H1 (cell line): ENCODE measurements at places on chromosomes 12 and 14.

- peak; percentile 82 for DNase-seq
These were observed 11.6 kb downstream of the SIX1 start for GRCh38 chr14:60637479-60638315.

GRCh38 chr14:75464626-75465025, 36.8 kb downstream of the JDP2 start:
- DNase-seq, result no peak

DNA sequence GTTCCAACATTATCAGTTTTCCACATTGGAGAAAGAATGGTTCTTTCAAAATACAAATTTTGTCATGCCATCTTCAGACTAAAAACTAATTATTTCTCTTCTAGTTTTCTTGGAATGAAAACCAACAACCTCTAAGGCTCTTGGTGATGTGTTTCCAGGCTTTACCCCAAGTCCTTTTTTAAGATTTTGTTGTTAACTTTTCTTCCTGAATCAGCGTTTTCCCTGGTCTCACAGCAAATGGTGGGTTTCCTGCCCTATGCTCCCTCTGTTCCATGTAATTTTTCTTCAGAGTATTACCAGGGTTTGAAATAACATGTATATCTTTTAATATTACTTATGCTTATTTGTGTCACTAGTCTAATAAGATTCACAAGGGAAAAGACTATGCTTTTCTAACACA, 1311.9 kb downstream of the LRFN5 start:
- no peak for DNase-seq

GRCh38 chr12:101773650-101774162, 34.4 kb upstream of the SYCP3 start:
- peak; percentile 5 for DNase-seq

- no peak for DNase-seq
These were observed 36.7 kb upstream of the RESF1 start for GRCh38 chr12:31922341-31923062.

GRCh38 chr12:3185260-3185870, 108.2 kb downstream of the TSPAN9 start:
- DNase-seq, result no peak

DNA sequence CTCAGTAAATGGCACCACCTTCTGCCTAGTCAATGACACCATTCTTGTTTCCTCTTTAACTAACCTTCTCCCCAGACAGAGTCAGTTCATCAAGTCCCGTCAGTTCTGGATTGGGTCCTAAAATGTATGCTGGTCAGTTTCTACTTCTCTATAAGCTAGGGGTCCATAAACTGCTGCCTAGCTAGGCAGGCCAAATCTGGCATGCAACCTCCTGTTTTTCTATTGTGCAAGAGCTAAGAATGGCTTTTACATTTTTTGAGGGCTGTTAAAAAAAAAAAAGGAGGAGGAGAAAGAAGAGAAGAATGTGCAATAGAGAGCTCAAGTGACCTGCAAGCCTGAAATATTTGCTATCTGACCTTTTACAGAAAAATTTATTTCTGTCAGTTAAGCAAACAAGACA, 6.4 kb upstream of the TMED10 start:
- DNase-seq, result no peak

DNA sequence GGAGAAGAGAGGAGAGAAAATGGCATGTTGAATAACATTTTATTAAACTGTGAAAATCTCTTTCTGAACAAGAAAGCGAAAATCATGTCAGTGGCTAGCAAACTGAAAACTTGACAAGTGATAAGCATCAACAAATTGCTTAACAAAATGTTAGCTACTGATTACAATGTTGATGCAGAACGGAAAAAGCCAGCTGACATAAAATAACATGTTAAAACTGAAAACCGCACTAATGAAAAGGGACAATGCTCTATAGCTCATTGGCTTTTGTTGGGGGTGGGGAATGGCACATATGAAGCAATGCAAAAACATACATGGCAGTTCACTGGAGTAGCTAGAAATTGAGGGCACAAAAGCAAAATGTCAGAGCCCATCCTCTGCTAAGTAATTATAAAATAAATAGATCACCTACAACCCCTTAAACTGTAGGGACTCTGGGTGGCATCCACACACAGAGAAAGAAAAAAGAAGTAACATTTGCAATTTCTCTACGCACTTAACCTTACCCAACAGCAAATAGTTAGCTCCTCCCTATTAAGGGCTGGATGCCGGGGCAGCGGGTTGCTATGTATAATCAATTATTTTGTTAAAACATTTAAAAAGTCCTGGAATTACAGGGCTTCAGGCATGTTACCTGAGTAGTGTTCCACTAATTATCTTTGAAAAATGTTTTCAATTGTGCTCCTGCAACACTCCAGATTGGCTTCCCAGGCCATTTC, 129.2 kb upstream of the USP15 start:
- DNase-seq, result no peak

DNA sequence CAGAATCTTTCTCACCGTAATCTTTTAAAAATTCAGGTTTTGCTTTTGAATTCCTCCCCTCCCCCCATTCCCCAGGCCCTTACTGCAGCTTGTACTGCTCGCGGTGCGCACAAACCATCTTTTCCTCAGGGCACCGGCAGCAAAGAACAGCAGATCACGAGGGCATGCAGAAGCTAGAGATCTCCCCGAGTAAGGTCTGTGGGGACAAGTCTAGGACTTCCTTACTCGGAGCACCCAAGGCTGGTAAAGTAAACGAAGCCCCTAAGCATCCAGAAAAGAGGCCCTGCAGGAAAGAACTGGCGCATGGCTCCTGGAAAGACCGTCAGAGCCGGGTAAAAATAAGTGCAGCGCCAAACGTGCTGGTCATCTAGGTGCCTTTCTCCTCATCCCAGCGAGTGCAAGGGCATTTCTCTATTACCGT, 727 bp downstream of the LDHB start:
- no peak for DNase-seq

DNA sequence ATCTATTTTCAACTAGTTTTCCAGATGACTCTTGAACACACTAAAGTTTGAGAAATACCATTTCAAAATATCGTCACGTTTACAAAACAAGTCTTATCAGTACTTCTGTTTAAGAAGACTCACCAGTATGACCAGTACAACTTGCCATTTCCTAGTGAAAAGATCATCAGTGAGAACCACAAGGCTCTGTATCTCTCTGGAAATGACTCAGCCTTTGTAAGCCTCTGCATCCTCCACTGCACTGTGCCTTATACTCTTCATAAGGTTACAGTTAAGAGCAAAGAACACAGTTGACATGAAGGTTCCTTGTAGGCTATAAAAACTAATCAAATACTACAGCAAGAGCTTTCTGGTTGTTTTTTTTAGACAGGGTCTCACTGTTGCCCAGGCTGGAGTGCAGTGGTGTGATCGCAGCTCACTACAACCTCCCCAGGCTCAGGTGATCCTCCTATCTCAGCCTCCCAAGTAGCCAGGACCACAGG, 5.7 kb upstream of the VTI1B start:
- DNase-seq, result no peak

- DNase-seq, result no peak
These were observed 81.4 kb downstream of the BBS10 start for GRCh38 chr12:76266797-76267196.

DNA sequence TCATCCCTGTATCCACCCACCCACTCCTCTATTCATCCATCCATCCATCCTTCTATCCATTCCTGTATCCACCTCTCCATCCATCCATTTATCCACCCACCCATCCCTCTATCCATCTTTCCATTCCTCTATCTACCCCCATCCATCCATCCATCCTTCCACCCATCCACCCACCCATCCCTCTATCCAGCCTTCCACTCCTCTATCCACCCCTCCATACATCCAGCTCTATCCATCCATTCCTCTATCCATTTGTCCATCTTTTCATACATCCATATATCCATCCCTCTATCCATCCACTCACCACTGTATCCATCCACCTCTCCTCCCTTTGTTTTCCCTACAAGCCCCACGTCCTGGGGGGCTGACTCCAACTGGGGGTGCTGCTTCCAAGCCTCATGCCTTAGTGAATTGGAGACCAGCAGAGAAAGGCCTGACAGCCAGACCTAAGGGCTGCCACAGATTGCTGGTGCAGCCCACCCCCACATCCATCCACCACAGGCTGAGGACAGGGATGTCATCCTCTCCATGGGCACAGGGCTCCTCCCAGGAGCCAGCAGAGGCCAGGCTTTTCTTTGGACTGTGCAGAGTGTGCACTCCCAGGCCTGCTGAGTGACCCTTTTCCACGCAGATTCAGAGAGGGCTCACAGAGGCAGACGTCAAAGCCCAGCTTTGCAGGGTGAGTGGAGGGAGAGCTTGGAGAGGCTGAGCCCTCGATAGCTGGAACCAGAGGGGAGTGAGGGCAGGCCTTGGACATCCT, 18.9 kb upstream of the GPR132 start:
- DNase-seq, result no peak

DNA sequence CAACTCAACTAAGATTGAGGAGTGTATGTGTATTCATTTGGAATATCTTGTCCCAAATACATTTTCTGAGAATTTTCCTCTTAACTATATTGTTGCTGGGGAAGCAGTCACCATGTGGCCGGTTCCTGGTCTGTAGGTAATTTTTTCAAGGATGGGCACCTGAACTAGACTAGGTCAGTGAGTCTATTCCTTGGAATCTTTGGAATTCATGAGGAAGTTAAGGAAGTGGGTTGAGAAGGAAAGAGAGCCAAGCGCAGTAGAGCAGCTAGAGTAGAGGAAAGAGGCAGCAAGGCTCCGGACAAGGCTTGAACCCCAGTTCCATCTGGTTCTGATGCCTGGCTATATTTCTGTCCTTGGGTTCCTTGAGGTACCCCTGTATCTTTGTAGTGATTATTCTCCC, 183.7 kb downstream of the DACT1 start:
- no peak for DNase-seq

- no peak for DNase-seq
These were observed 83.4 kb upstream of the NOS1 start for GRCh38 chr12:117444781-117445180.

DNA sequence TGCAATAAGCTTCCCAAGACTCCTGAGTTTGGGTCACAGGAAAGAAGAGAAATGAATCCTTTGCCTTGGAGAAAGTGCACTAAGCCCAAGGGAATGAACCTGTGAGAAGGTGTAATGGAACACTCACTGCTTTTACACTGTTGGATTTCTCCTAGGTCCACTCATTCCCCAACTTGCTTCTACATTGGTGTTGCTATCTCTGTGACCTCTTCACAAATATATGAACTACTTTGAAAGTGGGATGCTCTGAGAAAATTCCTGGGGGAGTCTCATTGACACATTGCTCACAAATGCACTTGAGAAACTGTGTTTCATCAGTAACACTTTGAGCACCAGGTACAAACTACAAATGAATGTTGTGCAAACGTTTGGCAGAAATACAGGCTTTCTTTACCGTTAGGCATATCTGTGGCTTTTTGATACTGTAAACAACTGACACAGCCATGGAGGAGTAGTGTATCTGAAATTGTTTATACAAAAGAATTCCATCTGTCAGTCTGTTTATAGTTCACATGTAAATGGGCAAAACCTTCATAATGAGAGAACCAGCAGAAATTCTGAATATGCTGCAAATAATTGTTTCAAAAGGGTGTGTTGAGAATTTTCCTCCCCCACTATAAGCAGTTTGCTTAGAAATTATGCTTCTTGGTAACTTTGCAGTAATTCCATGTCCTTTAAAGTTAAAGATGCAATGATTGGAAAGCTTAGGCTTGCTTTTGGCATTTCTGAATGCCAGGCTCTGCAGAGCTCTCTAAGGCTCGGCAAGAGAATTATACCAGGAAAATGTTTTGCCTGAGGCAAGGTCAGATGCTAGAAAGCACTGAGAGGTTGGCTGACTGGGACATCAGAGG, 348.5 kb upstream of the DDHD1 start:
- DNase-seq, result no peak

- DNase-seq, result no peak
These were observed 63.2 kb upstream of the USP44 start for GRCh38 chr12:95614390-95614982.

DNA sequence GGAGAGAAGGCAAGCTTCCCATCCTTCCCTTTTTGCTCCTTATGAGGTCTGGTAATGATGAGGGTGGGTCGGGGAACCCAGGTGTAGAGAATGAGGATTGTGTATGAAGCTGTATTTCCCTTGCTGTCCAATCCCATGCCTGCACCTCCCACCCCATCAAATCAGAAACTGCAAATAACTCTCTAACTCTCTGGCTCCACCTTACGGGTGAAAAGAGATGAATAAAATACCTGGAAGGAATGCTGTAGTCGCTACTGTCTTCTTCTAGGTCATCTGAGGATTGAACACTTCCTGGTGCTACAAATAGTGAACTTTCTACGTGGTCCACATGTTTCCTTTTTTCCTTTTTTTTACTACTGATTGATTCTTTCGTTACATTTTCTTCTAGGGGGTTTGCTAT, 38.9 kb upstream of the DICER1 start:
- no peak for DNase-seq

- DNase-seq, result no peak
These were observed 18.0 kb upstream of the NKX2-1 start for GRCh38 chr14:36538051-36538450.

DNA sequence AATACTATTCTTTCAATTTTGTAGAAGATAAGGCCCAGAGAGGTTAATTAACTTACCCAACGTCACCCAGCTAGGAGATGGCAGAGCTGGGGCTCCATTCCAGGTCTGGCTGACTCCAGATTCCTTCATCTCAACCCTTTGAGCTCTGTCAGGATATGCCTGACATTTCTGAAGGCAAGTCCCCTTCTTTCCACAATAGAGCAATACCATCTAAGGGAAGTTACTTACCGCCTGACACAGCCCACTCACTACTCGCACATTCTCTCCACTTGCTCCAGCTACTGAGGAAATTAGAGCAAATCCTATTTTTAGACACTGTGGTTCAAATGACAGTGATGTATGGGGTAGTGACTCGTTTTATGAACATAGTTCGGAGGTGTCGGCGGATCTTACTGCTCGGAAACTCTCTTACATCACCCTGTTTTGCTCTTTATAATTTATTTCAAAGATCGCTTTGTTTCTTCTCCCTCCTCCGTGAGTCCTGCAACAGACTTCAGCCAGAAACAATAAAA, 2.0 kb upstream of the WSCD2 start:
- DNase-seq, result no peak

GRCh38 chr12:53452159-53453077, 516 bp downstream of the PCBP2 start:
- DNase-seq, result peak; percentile 87

GRCh38 chr12:51011955-51012354, 14.2 kb downstream of the SLC11A2 start:
- DNase-seq, result no peak

DNA sequence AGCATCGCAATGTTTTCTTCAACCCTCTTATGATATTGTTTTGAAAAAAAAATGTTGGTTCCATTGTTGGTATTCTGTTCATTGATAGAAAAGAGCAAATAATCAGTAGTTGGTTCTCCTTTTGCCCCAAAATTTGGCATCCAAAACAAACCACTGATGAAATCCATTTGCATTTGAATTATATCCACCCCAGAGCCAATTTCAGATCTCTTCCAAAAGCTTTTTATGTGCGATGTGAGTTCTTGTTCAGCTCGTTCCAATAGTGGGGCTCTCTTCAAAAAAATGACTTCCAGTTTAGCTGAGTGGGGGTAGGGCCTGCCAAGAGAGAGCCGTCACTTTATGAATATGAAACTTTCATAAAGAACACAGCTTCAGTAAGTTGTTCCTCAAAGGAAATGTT, 130.7 kb downstream of the DIO2 start:
- no peak for DNase-seq

- DNase-seq, result no peak
These were observed 76.0 kb downstream of the NPAS3 start for GRCh38 chr14:33014710-33015109.
